ENCODE measurements at places on chromosomes 11 and 22. TPM values are rescaled to one million over a fixed set of nuclear protein-coding genes. Genes with fewer than 3 reads are reported as not detected.
A peak's percentile ranks its signal among the peaks of the same experiment; 100 is the strongest.

DNA sequence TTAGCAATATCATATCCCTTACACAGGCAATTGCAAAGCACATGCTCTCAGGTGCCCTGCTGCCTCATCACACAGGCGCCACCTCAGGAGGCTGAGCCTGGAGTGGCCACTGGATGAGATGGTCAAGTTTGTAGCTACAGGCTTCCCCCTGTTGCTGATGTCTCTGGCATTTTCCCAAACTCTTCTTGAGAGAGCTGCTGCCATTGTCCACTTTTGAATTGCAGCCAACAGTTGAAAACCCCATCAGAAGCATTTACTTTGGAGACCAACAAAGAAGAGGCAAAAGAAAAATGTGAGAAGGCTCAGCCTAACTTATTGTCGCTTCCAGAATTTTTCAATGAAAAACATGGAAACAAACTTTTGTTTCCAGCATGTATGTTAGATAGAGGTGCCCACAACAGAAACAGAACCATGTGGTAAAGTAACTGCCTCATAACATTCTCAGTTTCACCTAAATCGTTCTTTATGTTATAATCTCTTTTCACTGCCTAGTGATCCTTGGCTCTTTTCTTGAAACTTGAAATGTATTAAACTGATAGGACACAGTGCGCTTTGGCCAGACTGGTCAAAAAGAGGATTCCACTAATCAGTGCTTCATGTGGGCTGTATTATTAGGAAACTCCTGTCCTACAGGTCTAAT, 47.6 kb upstream of the OR8B8 start:
- H3K36me3 ChIP-seq, result no peaks in the 10 kb centered on the region
- no peak for DNase-seq
- no peak overlapping the region for H3K27ac ChIP-seq
- no peak overlapping the region for H3K4me3 ChIP-seq
- no peaks in the 10 kb centered on the region for H3K4me1 ChIP-seq

DNA sequence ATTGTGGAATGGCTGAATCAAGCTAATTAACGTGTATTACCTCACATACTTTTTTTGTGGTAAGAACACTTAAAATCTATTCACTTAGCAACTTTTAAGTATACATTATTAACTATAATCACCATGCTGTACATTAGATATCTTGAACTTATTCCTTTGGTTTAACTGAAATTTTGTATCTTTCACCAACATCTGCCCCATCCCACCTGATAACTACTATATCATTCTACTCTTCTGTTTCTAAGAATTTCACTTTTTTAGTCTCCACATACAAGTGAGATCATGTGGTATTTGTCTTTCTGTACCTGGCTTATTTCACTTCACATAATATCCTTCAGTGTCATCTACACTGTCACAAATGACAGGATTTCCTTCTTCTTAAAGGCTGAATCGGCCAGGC, 17.1 kb upstream of the VWA5A start:
- peaks cover 37% of the 10 kb centered on the region for H3K27me3 ChIP-seq
- DNase-seq, result no peak
- H3K27ac ChIP-seq, result no peak overlapping the region
- no peak overlapping the region for H3K4me3 ChIP-seq
- no peaks in the 10 kb centered on the region for H3K4me1 ChIP-seq

GRCh38 chr11:33542921-33543320, 157.7 kb downstream of the C11orf91 start:
- no peak overlapping the region for H3K27ac ChIP-seq
- H3K36me3 ChIP-seq, result peaks cover 1% of the 10 kb centered on the region
- no peak for DNase-seq
- H3K27me3 ChIP-seq, result no peaks in the 10 kb centered on the region

GRCh38 chr11:95867105-95867504, 56.8 kb downstream of the MTMR2 start:
- no peak overlapping the region for H3K4me3 ChIP-seq
- H3K27me3 ChIP-seq, result no peaks in the 10 kb centered on the region
- peaks cover 28% of the 10 kb centered on the region for H3K4me1 ChIP-seq
- H3K27ac ChIP-seq, result no peak overlapping the region
- H3K36me3 ChIP-seq, result peaks cover 7% of the 10 kb centered on the region
- DNase-seq, result no peak

DNA sequence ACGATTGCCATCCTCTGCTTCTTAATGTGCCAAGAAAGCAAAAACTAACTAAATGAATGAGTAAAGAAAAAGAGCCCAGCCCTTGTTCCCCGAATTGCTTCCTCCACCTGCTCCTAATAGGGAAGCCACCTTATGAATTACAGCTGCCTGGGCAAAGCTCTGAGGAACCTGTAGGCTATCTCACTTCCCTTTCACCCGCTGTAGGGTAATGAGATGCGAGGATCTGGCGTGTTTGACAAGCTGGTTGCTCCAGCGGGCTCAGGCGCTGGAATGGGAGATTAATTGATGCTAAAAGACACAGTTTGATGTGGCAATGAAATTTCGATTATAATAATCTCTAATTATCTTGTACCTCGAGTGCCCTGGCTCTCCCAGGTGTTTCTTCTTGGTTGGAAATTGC, 256.4 kb downstream of the NTM start:
- H3K36me3 ChIP-seq, result no peaks in the 10 kb centered on the region
- no peak overlapping the region for H3K27ac ChIP-seq
- no peak overlapping the region for H3K4me3 ChIP-seq
- peaks cover 4% of the 10 kb centered on the region for H3K27me3 ChIP-seq
- no peak for DNase-seq

DNA sequence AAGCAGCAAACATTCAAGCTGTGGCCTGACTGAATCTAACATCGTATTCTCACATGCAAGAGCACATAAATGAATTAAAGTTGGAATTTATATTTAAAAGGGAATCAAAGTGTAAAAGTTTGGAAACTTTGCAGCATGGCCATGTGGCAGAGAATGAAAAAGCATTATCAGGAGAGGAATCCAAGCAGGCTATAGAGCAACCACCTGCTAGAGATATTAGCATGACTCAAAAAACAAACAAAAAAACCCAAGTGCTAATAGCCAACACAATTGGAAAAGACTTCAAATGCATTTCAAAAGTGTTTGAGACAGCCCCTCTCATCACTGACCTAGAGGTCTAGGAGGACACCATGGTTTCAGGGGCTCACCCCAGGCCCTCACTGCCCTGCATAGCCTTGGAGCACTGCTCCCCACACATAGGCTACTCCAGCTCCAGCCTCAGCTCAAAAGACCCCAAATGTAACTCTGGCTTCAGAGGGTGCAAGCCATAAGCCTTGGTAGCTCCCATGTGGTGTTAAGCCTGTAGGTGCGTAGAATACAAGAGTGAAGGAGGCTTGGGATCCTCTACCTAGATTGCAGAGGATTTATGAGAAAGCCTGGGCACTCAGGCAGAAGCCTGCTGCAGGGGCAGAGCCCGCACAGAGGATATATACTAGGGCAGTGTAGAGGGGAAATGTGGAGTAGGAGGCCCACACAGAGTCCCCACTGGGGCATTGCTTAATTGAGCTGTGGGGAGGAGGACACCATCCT, 1.7 kb upstream of the KRTAP5-7 start:
- peak; percentile 30 for DNase-seq
- no peaks in the 10 kb centered on the region for H3K36me3 ChIP-seq
- H3K27ac ChIP-seq, result no peak overlapping the region

GRCh38 chr11:74332291-74332690, 20.9 kb upstream of the P4HA3 start:
- DNase-seq, result no peak
- no peak overlapping the region for H3K27ac ChIP-seq
- H3K36me3 ChIP-seq, result peaks cover 25% of the 10 kb centered on the region
- H3K4me3 ChIP-seq, result no peak overlapping the region
- H3K4me1 ChIP-seq, result peaks cover 40% of the 10 kb centered on the region

- no peaks in the 10 kb centered on the region for H3K27me3 ChIP-seq
- no peak overlapping the region for H3K4me3 ChIP-seq
- peaks cover 6% of the 10 kb centered on the region for H3K36me3 ChIP-seq
- H3K4me1 ChIP-seq, result peaks cover 23% of the 10 kb centered on the region
Measured at GRCh38 chr11:20014067-20014402, 146.2 kb downstream of the DBX1 start.

DNA sequence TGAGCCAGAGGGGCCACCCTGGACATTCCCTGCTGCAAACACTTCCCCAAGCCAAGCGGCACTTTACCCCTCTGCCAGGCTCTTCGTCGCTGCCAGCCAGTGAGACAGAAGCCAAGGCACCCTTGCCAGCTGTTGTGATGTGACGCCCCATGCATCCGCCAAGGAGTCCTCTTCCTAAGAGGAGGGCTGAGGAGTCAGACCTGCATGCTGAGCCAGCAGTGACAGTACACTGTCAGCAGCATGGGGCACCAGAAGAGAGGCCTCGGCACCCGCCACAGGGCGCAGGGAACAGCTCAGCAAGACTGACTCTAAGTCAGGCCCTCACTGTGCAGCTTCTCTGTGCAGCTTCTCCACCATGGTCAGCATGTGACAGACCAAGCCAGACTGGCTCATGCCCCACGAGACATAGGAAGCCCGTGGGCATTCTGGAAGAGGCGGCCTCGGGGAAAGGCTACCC, 26.4 kb downstream of the VPS37C start:
- H3K27ac ChIP-seq, result no peak overlapping the region
- DNase-seq, result no peak
- no peak overlapping the region for H3K4me3 ChIP-seq
- no peaks in the 10 kb centered on the region for H3K27me3 ChIP-seq
- peaks cover 27% of the 10 kb centered on the region for H3K4me1 ChIP-seq

- no peak overlapping the region for H3K4me3 ChIP-seq
- H3K4me1 ChIP-seq, result no peaks in the 10 kb centered on the region
- no peak for DNase-seq
- H3K36me3 ChIP-seq, result peaks cover 2% of the 10 kb centered on the region
- H3K27me3 ChIP-seq, result peaks cover 39% of the 10 kb centered on the region
Measured at GRCh38 chr11:5737670-5738392, 1.6 kb downstream of the OR56B1 start.

DNA sequence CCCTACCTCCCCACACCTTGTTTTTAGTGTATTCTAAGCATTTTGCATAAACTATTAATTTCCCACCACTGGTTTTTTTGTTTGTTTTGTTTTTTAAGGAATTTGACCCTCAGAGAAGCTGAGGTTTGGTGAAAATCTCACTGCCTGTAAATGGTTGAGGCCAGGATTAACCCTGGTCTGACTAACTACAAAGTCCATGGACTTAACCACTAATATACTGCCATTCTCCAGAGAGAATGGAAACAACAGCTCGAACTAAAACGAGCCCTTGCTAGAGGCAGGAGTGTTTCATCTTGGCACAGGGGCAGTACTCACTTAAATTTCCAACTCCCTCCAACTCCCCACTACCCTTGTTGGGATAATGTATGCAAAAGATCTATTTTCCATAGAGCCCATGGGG, 3.0 kb downstream of the CTNND1 start:
- DNase-seq, result no peak
- peaks cover 43% of the 10 kb centered on the region for H3K4me1 ChIP-seq
- no peaks in the 10 kb centered on the region for H3K27me3 ChIP-seq

GRCh38 chr11:362642-363442, 6.5 kb upstream of the B4GALNT4 start:
- H3K27me3 ChIP-seq, result peaks cover 6% of the 10 kb centered on the region
- H3K36me3 ChIP-seq, result no peaks in the 10 kb centered on the region
- no peak overlapping the region for H3K4me3 ChIP-seq
- peaks cover 7% of the 10 kb centered on the region for H3K4me1 ChIP-seq
- H3K27ac ChIP-seq, result no peak overlapping the region
- DNase-seq, result no peak

GRCh38 chr11:23869671-23870070, 627.2 kb upstream of the LUZP2 start:
- no peaks in the 10 kb centered on the region for H3K36me3 ChIP-seq
- no peaks in the 10 kb centered on the region for H3K27me3 ChIP-seq
- no peak overlapping the region for H3K27ac ChIP-seq
- no peak for DNase-seq

- H3K27ac ChIP-seq, result peak overlapping the region; percentile 57
- peak overlapping the region; percentile 81 for H3K4me3 ChIP-seq
- H3K27me3 ChIP-seq, result no peaks in the 10 kb centered on the region
- peaks cover 19% of the 10 kb centered on the region for H3K4me1 ChIP-seq
Measured at GRCh38 chr11:2885017-2885677, 428 bp downstream of the CDKN1C start.

DNA sequence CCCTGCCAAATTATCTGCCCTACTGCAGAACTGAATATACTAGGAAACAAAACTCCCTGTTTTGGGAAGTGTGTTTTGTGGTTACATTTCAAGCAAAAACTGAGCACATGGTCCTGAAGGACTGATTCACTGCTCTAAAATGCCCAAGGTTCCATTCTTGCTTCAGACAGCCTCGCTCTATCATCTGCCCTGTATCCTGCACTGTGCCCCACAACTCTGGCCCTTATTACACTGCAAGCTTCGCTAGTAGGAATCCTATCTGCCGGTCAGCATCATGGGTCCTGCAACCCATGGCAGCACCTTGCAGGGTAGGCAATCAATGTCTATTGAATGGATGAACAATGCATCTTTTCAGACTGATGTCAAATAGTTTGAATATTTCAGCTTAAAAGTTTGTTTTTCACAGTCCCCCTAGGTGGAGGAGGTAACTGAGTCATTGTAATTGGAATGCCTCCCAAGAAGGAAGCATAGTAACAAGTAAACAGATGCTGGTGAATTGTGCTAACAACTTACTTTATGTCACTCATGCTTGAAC, 21.3 kb downstream of the LAYN start:
- H3K36me3 ChIP-seq, result no peaks in the 10 kb centered on the region
- no peak for DNase-seq
- peaks cover 41% of the 10 kb centered on the region for H3K4me1 ChIP-seq
- peak overlapping the region; percentile 72 for H3K27ac ChIP-seq
- H3K4me3 ChIP-seq, result no peak overlapping the region

- no peak overlapping the region for H3K4me3 ChIP-seq
- peak; percentile 42 for DNase-seq
- H3K4me1 ChIP-seq, result peaks cover 18% of the 10 kb centered on the region
Measured at GRCh38 chr11:11589437-11589836, 32.4 kb downstream of the GALNT18 start.

- H3K36me3 ChIP-seq, result no peaks in the 10 kb centered on the region
- peaks cover 45% of the 10 kb centered on the region for H3K27me3 ChIP-seq
- no peak overlapping the region for H3K4me3 ChIP-seq
- no peak for DNase-seq
Measured at GRCh38 chr22:22195265-22196017, 49.1 kb upstream of the VPREB1 start.

GRCh38 chr11:104997288-104997687, 25.7 kb downstream of the CASP5 start:
- no peak overlapping the region for H3K4me3 ChIP-seq
- no peaks in the 10 kb centered on the region for H3K36me3 ChIP-seq
- no peaks in the 10 kb centered on the region for H3K4me1 ChIP-seq
- H3K27me3 ChIP-seq, result no peaks in the 10 kb centered on the region

- peak overlapping the region; percentile 96 for H3K27ac ChIP-seq
- H3K4me1 ChIP-seq, result peaks cover 4% of the 10 kb centered on the region
- H3K27me3 ChIP-seq, result no peaks in the 10 kb centered on the region
- DNase-seq, result no peak
- peak overlapping the region; percentile 84 for H3K4me3 ChIP-seq
Measured at GRCh38 chr11:8811571-8811970, 99.4 kb upstream of the AKIP1 start.

IL10RA gene
- not detected for total RNA-seq

CCDC89 gene
- not detected for total RNA-seq

RIC8A gene
- total RNA-seq, result 105 TPM

LDHAL6A gene
- not detected for total RNA-seq

SORL1 gene
- total RNA-seq, result 3.1 TPM

RBMXL2 gene
- total RNA-seq, result not detected
